Activated CD4-positive, alpha-beta T cell treated with anti-CD3 and anti-CD28 coated beads, Interleukin-2, amount 50 U/mL, for 48 hours (primary cell): ENCODE measurements at places on chromosomes 16 and 17.
A peak's percentile ranks its signal among the peaks of the same experiment; 100 is the strongest.

GRCh38 chr16:52557236-52557635, 10.3 kb upstream of the TOX3 start:
- DNase-seq = no peak

DNA sequence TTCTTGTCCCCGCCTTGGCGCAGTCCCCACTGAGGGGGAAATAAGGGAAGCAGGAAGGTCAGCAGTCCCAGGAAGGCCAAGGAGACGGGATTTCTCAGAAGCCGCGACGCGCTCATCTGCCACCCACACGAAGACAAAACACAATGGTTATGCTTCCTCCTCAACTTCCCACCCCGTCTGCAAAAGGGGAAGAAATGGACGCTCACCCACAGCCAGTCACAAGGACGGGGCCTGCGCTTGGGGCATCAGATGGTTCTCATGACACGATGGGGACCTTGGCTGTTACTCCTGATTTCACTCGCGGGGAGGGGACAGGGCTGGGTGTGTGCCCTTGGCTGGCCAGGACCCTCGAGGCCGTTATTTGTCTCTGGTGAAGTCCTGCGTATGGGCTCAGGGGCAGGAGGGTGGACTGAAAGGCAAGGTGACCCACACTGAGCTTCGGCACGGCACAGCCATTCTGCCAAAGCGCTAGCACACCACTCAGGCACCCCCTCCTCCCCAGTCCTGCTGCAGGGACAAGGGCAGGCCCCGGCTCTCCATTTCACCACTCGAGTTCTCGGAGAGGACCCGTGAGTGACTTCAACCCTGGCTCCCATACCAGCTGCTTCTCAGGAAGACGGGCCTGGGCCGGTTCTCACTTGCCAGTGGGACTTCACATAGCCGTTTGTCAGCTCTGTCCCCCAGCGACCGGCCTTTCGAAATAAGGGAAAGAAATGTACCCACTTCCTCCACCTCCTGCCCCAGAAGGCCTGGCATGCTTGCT, 84.5 kb downstream of the ABR start:
- DNase-seq = no peak

DNA sequence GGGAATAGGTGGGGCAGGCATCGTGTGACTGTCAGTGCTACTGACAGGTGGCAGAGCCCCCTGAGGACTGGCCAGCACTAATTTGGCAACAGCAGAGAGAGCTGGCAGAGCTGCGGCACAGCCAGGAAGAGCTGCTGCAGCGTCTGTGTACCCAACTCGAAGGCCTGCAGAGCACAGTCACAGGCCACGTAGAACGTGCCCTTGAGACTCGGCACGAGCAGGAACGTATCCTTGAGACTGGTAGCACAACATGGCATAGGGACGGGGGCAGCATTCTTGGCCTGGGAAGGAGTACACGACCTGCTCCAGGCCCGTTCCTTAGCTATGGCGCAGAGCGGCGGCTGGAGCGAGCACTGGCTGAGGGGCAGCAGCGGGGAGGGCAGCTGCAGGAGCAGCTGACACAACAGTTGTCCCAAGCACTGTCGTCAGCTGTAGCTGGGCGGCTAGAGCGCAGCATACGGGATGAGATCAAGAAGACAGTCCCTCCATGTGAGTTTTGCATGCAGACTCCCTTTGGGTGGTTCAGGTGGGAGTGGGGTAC, 3.0 kb upstream of the NRN1L start:
- no peak for DNase-seq

GRCh38 chr16:67216612-67217490, 10.1 kb upstream of the TMEM208 start:
- DNase-seq = no peak

- no peak for DNase-seq
These were observed 17.5 kb downstream of the WWOX start for GRCh38 chr16:78116946-78117345.

DNA sequence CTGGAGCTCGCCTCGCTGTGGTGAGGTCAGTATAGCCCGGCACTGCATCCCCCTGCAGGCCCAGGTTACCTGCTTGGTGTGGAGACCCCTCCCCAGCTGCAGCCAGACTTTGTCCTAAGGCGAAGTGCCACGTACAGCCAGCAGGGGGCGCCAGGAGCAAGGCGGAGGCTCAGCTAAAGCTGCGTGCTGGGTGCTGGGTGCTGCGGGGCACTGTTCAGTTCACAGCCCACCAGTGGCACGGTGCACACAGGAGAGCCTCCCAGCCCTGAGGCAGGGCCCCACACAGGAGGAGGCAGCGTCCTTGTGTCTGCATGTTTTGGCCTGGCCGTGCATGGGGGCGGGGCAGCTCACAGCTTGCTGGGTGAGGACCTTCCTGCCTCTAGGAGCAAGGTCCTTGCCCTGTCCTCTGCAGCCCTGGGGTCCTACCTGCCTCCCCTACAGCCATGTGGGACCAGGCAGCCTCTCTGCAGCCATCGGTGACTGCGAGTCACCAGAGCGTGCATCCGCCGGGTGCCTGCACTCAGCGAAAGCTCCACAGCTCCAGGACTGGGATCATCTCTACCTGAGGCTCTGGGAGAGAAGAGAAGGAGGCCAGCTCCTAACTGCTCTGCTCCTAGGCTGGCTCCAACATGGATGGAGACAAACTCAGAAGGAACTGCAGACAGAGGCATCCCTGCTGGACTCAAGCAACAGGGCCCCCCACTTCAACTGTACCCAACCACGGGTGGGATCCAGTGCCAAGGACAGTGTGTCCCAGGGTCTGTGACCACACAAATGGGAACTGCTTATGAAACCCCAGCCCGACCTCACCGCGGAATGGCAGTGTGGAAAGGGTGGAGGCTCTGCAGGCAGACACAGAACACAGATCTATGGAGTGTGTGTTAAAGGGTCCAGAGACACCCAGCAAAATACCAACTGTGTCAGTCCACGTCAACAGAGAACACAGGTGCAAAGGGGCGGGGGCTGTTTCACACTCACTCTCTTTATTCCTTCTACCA, 19.0 kb downstream of the SLC7A5 start:
- peak; percentile 76 for DNase-seq

DNA sequence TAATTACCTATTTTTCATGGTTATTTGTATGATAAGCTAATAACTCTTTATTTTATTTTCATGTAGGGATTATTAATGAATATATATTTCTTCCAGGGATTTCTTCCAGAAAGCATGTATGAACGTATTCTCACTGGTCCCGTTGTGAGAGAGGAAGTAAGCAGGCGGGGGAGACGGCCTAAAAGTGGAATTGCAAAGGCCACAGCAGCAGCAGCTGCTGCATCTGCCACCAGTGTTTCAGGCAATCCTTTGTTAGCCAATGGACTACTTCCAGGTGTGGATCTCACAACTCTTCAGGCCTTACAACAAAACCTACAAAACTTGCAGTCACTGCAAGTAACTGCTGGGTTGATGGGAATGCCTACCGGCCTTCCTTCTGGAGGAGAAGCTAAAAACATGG, 110.3 kb upstream of the RBL2 start:
- no peak for DNase-seq

GRCh38 chr17:14205992-14206461, 30.6 kb downstream of the CDRT15 start:
- peak; percentile 64 for DNase-seq

DNA sequence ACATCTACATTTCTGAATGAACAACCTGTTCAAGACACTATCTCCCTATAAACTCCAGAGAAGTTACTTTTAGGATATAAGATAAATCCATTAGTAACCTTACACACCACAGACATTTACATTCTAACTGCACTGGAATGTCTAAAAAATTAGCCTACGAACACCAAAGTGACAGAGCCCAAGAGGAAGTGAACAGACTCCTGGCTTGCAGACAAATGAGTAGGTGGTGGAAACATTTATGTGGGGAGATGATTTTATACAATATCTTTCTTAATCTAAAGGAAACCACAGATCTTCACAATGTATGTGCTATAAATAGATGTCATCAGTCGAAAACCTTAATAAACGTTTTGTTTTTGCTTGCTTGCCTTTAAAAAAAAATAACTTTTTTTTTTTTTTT, 18.8 kb downstream of the ZNF652 start:
- DNase-seq = no peak

DNA sequence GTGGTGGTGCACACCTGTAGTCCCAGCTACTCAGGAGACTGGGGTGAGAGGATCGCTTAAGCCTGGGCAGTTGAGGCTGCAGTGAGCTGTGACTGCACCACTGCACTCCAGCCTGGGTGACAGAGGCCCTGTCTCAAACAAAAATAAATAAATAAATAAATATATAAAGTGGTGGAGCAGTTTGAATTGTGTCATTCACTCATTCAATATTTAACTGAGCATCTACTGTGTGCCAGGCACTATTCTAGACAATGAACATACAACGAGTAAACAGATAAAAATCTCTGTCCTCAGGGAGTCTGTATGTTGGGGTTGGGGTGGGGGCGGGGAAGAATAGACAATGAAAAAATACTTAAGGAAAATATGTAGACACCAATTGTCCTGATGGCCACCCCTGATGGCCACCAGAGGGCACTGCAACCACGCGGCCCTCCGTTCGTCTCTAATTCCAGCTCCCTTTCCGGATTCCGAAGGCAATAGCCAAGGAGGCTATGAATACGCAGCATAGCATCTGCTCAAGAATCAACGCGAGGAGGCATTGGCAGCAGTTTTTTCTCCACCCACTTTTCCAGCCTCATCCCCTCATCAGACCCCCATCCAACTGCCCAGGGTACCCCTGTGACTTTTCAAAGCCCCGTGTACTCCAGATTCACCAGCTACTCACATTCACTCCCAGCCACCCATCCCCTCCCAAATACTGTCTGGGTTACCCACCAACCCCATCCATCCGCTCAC, 21.4 kb downstream of the QPRT start:
- peak; percentile 76 for DNase-seq

DNA sequence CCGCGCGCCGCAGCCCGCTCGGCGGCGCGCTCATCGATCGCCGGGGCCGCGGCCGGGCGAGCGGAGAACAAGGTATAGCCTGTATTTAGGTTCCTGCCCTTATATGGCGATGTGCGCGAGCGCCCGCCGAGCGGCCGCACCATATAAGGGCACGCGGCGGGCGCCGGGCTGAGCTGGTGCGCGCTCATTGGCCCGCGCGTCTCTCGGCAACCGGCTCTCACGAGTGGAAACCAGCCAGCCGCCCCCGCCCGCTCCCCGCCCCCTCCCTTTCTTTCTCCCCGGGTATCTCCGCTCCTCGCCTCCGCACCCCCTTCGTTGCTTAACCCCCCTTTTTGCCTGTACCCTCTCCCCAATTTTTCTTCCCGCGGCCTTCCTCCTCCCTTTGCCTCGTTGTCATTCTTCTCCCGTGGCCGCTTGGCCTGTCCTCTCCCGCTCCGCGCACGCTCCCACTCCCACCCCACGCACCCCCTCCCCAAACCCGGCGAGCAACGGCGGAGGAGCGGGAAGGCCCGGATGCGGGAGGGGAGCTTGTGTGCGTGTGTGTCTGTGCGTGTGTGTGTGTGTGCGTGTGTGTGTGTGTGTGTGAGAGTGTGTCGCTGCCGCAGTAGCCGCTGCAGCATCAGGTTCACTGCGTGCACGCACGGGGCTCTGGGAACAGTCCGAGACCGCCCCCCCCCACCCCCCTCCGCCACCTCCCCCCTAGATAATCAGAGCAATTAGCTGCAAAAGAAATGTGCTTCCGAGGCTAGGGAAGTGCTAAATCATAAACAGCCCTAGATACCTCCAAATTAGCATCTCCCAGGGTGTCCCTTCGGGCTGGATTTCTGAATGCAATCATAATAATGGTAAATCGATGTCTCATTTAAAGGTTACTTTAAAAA, 13.5 kb upstream of the CBX8 start:
- peak; percentile 71 for DNase-seq

DNA sequence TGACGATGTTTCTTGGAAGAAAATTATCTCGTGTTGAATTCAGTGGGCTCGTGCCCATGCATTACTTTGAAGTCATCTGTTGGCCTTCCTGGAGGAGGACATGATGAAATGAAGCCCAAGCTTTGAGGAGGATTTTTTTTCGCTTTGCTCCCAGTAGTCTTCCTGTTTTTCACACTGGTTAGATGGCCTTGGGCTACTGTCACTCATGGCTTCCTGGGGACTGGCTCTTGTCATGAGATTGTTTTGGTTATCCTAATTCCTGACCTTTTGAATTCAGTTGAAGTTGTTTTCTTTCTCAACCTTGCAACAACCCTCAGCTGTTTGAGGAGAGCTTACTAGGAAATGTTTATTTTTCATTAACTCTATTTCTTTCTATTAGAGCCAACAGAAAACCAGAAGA, 430.7 kb downstream of the HS3ST3B1 start:
- DNase-seq = no peak

DNA sequence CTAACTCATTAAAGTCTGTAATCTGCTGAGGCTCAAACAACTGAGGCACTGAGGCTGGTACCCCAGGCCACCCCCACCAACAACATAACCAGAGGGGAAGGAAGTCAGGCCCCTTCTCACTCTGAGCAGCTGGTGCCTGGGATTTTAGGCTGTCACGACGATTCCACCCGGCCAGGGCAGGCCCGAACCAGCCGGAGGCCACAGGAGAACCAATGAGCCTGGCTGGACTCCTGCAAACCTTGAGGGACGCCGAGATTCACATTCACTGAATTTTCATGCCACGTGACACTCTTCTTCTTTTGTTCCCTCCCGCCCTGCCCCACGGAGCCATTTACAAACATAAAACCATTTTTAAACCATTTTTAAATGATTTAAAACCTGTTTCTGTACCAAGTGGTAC, 48.1 kb downstream of the RPH3AL start:
- DNase-seq = no peak
